Cardiac septum (tissue), 1 donor: ENCODE measurements at places on chromosomes 4 and X.

GRCh38 chr4:52552778-52553177 is 106.3 kb downstream of the USP46 start:
- DNase-seq, result no peak

DNA sequence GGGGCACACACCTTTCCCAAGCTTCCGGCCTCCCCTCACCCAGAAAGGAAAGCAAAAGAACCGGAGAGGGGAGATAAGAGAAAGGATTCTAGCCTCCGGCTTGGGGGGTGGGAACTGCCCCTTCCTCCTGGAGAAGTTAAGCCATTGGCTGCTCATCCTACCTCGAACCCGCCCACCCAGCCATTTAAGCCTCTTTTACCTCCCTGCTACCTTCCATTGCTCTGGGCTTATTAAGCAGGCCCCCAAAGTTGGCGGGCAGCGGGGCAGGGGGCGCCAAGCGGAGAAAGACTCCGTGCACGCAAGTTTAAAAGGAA is 2.3 kb downstream of the MAML3 start:
- DNase-seq, result peak; percentile 91

DNA sequence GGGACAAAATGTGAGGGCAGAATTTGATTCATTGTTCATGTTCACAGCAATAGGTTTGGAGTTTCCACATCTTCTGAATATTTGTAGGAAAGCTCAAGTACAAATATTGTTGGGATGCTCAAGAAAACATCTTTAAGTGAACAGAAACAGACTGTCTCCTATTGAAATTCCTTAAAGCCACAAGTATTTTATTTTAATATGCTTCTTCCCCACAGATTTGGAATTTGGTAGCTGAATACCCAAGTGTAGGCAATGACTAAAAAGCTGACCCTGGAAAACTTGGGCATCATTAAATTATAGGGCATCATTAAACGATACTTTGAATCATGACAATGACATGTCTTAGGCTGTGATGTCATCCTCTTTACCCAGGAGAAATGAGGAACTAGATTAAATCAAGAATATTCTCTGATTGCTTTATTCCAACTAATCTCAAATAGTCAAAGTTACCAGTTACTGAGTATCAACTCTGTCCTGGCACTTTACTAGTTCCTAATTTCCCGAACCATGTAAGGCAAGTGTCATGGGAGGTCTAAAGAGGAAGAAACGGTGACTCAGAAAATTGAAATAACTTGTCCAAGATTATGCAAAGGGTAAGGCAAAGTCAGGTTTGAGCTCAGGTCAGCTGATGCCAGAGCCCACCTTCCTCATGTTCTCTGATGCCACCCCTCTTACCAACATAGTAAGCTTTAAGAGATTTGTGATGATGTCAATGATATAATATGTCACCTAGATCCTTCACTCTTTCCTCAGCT is 223.1 kb upstream of the LEF1 start:
- DNase-seq, result no peak

- no peak for DNase-seq
Observed at GRCh38 chr4:186299291-186299690, 33.3 kb downstream of the F11 start.
